Dorsolateral prefrontal cortex (tissue), 122 donors: ENCODE measurements at places on chromosomes 5 and 9. TPM values are rescaled to one million over a fixed set of nuclear protein-coding genes. Genes with fewer than 3 reads are reported as not detected.

Gene NTRK2
- 378 TPM for total RNA-seq

Gene BRD3
- 41.2 TPM for total RNA-seq

Gene SH2D3C
- total RNA-seq = 9.3 TPM

Gene NFIB
- total RNA-seq = 87.9 TPM

Gene GABRA6
- total RNA-seq = 4.0 TPM

Gene NAIP
- total RNA-seq = 27.2 TPM

Gene PLAC8L1
- 3.0 TPM for total RNA-seq

Gene CDKN2A
- 7.4 TPM for total RNA-seq

Gene ZDHHC21
- 36.6 TPM for total RNA-seq

Gene CDH12
- total RNA-seq = 15.6 TPM

Gene CCL28
- total RNA-seq = 1.3 TPM
